ENCODE measurements at places on chromosomes 1 and 21.

- no peak for DNase-seq
Measured at GRCh38 chr1:74935446-74935845, 198.7 kb upstream of the LHX8 start.

- DNase-seq = no peak
Measured at GRCh38 chr1:115544131-115544530, 97.6 kb upstream of the VANGL1 start.

DNA sequence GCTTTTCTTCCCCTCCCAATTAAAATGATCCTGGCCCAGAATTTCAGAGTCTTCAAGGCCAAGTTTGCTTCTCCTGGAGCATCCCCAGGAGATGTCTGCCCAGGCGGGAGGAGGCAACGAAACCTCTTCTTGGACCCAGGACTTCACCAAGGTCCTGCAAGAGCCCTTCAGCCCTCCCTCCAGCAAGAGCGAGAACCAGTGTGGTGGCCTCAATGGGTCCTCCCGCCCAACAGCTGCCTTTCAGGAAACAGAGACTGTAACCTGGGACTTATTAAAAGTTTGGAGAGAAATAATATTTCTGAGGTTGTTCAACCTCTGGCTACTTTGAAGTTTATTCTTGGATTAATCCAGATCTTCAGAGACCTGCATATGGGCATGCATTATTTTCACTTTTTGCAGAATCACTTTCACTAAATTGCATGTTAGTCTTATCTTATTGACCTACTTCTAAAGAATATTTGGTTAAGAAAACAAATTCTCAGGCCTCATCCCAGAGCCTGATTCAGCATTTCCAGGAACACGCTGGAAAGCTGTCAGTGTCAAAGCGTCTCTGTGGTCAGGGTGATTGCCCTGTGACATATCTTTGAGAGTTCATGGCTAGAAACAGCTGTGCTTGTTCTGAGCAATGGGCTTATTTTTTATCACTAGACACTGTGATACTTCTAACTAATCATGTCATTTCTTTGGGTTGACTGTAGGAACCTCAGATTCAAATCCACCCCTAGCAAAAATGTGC lies 66.0 kb upstream of the CLDN14 start:
- DNase-seq = no peak

DNA sequence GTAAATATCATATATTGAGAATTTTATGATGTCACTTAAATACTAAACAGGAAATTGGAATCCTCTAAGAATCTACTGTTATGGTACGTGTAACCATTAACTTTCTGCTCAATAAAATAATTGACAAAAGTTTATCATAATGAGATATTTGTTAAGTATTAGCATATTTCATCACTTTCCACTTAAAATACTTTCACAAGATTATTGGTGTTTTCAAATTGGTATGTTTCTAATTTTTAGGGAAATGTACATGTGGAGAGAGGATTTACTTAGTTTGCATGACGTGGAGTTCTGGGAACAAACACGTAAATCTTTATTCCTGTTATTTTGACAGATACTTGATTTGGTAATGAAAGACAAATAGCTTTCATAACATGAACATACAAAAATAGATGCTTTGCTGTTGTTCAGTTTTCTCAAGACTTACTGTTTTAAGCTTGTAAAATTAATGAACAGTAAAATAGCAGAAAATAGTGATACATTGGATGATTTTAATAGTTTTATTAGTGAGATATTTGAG lies 1.6 kb downstream of the SRSF11 start:
- no peak for DNase-seq

DNA sequence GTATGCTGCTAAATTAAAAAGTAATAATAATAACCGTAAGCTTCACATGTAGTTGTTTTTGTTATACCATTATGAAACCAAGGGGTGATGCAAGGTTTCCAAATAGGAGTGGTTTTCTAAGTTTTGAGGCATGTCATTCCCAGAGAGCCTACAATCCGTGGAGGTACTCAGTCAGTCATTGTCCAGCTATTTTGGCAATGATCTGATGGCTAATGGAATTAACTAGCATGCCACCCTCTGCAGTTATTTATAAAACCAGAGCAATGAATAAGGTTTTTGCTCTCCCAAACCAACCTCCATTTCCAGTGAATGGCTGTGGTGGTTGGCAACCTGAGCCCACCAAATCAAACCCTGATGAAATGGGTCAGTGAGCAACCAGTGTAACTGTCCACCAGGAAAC lies 106.4 kb downstream of the TBX15 start:
- DNase-seq = no peak

- DNase-seq = no peak
Measured at GRCh38 chr1:213164561-213164960, 113.5 kb downstream of the RPS6KC1 start.

DNA sequence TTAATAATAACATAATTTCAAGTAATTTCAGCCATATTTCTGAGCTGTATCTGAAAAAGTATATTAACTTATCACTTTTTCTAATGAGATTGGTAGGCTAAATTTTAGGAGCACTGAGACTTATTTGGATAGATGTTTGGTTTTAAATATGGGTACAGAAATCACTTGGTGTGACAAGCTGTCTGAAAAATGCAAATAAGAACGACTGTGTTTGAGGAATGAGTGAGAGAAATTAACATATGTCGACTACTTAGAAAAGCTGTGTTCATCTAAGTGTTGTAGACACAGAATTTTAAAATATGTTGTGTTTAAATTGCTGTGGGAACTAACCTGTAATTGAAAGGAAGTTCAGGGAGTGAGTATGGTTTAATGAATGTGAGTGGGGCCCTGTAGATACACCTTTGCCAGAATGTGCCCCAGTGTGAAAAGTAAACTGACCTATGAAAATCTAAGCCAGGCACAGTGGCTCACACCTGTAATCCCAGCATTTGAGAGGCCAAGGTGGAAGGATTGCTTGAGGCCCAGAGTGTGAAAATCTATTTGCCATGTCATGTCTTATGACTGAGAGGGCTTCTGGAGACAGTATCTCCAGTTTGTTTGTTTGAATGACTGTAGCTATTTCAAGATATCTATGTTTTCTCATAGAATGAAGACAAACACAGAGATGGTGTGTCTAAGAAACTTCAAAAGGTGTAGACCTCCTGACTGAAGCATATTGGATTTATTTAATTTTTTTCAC lies 53.8 kb upstream of the LRRC8C start:
- DNase-seq = no peak

DNA sequence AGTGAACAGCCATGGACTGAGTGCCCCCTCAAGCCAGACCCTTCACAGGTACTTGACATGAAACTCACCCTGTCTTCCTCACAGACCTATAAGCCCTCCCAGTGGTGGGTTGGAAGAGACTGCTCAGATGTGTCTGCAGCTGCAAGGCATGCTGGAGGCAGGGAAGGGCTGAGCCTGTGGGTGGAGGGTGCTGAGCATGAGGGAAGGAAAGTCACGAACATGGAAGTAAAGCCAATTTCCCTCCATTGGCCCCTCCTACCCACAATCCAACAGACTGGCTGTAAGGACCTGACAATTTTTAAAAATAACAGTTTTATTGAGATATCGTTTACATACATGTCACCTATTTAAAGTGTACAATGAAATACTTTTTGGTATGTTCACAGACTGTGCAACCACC lies 44.1 kb downstream of the RCSD1 start:
- no peak for DNase-seq

- DNase-seq = no peak
Measured at GRCh38 chr1:103448560-103448959, 76.9 kb upstream of the RNPC3 start.

DNA sequence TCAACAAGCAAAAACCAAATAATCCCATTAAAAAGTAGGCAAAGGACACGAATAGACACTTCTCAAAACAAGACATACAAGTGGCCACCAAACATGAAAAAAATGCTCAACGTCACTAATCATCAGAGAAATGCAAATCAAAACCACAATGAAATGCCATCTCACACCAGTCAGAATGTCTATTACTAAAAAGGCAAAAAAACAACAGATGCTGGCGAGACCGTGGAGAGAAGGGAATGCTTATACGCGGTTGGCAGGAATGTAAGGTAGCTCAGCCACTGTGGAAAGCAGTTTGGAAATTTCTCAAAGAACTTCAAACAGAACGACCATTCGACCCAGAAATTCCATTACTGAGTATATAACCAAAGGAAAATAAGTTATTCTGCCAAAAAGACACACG lies 145.1 kb upstream of the EDN2 start:
- DNase-seq = no peak

- peak; percentile 30 for DNase-seq
Measured at GRCh38 chr1:234601301-234602017, 8.5 kb downstream of the IRF2BP2 start.

GRCh38 chr1:5532811-5533210 lies 459.4 kb downstream of the NPHP4 start:
- DNase-seq = no peak

GRCh38 chr1:243378669-243379068 lies 122.8 kb downstream of the SDCCAG8 start:
- DNase-seq = no peak

DNA sequence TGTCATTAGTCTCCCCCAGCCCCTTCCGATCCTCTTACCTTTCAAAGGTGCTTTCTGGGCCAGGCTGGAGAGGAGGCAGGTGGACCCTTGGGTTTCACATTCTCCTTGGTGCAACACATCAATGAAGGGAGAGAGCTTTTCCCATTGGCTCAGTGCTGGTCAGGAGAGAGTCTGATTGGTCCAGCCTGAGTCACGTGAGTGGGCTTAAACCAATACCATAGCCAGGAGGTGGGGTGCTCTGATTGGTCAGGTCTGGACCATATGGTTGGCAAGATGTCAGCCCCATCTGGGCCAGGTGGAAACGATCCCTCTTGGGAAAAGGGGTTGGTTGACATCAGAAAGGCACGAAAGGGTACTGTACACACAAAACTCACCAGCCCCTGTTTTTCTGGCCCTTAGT lies 44.8 kb upstream of the ABCG1 start:
- no peak for DNase-seq

DNA sequence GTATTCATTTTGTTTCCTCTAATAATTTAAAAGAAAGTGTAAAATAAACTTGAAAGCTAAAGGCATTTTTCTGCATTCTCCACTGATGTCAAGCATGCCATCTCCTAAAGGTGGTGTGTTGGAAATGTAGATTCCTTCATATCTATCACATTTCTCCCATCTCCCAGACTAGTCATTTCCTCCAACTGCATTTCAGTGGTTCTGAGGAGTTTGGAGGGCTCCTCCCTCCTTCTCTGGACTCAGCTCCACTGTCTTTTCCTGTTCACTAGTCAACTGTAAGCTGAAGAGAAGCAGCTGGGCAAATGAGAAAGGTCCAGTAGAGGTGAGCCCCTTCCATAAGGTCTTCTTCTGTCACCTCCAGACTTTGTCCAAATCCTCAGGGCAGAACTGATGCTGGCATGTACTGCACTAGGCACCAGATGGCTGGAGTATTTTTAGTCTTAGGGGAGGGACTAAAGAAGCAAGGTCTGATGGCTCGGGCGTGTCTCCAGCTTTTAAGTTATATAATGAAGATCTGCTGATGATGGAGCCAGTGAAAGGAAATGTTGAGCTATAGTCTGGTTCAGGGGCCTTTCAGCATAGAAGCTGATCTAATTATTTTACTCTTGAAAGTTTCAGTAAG lies 186.1 kb downstream of the NTNG1 start:
- DNase-seq = no peak

GRCh38 chr1:39892601-39893595 lies 8.8 kb downstream of the MYCL start:
- no peak for DNase-seq

DNA sequence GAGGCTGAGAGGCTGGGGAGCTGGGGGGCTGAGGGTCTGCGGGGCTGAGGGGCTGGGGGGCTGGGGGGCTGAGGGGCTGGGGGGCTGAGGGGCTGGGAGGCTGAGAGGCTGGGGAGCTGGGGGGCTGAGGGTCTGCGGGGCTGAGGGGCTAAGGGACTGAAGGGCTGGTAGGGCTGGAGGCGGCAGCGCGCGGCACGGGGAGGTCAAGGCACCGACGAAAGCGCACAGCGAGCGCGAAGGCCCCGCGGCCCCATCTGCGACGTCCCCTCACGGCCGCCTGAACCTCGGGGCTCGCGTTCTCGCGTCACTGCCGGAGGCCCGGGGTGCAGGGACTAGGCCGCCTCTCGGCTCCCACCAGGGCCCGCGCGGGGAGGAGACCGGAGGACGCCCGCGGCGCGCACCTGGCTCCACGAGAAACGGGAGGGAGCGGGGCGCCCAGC lies 356 bp downstream of the INTS11 start:
- DNase-seq = no peak

GRCh38 chr1:177589166-177589565 lies 380.7 kb downstream of the SEC16B start:
- no peak for DNase-seq

DNA sequence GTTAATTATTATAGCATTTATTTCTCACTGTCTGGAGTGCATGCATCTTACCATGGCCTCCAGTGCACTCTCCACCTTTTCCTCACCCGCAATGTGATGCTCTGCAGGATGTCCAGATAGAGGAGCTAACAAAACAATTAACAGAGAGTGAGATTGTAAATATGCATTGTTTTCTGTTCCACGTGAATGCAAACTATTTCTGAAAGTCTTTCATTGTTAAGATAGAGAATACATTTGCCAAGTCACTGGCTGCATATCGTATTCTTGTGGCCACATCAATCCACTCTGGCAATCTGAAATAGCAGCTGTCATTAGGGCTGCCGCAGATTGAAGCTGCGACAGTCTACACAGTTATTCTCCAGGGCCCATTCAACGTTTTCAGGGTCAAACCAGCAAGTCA lies 143.8 kb downstream of the DUSP10 start:
- no peak for DNase-seq

- peak; percentile 52 for DNase-seq
Measured at GRCh38 chr1:17059391-17060305, 5.8 kb upstream of the SDHB start.

DNA sequence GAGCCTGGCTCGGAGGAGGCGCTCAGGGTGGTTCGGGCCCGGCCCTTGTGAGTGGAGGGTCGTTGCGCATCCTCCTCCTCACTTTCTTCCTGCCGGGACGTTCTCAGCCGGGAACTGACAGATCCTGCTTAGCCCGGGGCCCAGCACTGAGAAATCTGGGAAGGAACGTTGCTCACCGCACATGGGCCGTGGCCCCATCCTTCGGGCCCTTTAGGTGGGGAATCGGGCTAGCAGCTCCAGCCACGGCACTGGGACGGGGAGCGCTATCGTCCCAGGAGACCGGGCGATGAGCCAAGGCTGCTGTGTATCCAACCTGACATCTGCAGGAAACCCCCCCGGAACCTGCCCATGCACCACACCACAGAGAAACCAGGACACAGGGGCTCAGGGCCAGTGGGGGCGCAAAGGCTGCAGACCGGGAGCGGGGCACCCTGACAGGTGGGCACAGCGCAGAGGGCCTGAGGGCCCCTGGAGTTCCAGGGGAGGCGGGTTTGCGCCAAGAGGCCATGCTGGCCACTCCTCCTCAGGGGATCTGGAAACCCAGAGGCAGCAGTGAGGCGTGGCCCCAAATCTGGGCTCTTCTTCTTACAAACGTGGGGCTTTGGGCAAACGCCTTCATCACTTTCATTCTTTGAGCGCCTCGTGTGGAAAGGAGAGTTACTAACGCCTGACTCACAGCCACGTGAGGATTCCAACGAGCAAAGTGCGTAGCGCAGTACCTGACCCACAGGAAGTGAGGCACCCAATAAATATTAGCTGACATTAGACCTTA lies at the start of gene SH2D5:
Gene SH2D5 (minus strand): TSS at position 116 of the 772 bp plus-strand sequence. CDS start 4,659 bp downstream, outside the sequence.
- DNase-seq = peak; percentile 90

- no peak for DNase-seq
Measured at GRCh38 chr1:97245682-97246081, 524.1 kb downstream of the PTBP2 start.
